ENCODE measurements at places on chromosomes 6 and 20.

- DNase-seq, result no peak
Measured at GRCh38 chr6:10518557-10519407, 2.4 kb upstream of the GCNT2 start.

DNA sequence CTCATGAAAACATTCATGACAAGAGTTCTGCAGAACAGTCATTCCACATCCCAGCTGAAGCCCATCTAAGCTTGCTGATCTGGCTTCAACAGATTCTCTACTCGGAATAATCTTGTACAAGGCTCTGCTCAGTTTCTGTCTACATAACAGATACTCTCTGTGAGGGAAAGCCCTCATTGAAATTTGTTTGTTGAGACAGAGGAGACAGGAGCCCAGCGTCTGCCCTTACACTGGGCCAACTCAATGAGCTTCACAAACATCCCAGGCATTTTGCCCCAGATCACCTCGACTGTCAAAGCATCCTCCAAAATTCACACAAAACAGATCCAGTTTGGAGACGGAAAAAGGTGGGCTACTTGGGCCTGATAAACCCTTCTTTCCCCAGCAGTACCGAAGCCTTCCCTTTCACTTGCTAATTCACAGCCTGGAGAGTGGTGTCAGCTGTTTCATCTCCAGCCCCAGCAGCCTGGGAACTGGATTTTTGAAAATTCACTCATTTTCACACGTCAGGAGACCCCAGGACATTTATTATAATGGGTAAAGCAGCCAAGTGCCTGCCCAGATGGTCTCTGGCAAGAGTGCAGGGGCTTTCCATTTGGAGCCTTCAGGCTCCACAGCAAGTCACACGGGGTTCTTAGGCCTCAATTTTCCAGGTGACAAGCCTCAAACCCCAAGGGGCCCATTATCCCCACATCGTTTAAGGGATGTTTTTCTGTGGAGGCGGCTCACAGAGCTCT, 7.3 kb downstream of the CCDC167 start:
- DNase-seq, result no peak

GRCh38 chr6:168152306-168152963, 73.4 kb upstream of the FRMD1 start:
- no peak for DNase-seq

- DNase-seq, result no peak
Measured at GRCh38 chr6:52260634-52261033, 16.3 kb upstream of the IL17F start.

DNA sequence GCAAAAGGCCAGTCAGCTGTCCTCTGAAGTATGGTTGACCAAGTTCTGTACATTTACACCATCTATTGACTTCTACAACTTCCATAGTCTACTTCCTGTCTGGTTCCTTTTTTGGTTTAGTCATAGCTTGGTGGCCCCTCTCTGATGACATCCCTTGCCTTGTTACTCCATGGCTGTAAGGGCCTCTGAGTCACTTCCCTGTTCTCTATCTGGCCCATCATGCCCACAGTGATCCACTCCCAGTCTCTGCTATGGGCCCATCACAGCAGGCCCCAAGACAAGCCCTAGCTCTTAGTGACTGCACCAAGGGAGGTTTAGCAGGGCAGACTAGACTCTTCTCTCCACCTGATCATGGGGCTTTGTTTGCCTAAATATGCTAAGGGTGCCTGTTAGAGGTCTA, 441.6 kb downstream of the HACE1 start:
- DNase-seq, result no peak

DNA sequence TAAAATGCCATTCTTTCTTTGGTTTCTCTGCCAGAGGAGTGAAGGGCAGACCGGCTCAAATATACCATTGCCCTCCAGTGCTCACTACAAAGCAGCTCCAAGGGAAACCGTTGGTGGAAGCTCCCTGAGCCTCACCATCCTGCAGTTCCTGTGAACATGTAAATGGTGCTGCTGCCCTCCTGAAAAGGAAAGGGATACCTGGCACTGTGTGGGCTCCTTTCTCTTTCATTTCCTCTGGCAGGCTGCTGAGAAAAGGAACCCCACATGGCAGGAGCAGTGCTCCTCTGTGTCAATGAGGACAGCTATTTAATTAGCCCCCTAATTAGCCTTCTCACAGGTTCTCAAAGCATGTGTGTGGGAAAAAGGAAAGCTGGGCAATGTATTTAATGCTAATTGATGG, 142.5 kb downstream of the KLHL32 start:
- DNase-seq, result no peak

GRCh38 chr6:6826095-6826901, 237.8 kb downstream of the LY86 start:
- DNase-seq, result no peak

DNA sequence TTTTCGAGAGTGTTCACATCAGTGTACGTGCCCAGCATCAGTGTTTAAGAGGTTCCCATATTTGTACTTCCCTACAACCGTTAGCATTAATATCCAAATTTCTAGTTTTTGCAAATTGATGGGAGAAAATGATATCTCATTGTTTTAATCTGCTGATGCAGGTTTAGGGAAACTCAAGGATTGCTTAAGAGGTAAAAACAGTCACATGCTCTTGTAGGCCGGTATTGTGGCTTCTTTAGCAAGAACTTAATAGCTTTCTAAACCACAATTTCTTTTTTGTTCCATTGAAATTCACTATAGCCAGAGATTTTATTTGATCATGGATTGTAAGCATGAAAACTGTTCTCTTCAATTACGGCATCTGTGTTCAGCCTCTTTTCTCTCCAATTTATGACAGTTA, 29.5 kb downstream of the BEND6 start:
- no peak for DNase-seq

DNA sequence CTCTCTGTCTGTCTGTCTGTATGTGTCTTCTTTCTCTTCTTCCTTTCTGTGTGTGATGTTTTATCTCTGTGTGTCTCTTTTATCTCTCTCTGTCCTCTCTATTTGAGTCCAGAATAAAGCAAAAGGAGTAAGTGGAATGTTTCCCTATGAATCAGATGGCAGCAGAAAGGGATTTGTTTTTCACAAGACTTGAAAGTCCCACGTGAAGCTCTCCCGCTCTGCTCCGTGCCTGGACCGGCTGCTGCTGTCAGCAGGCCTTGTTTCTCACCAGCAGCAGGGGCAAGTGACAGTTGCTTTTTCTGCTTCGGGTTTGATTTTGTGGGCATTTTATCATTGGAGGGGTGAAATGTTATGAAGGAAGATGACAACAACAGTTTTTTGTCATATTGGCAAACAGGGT, 212.7 kb downstream of the PACRG start:
- no peak for DNase-seq

- DNase-seq, result no peak
Measured at GRCh38 chr6:157253017-157253416, 70.3 kb downstream of the TMEM242 start.

DNA sequence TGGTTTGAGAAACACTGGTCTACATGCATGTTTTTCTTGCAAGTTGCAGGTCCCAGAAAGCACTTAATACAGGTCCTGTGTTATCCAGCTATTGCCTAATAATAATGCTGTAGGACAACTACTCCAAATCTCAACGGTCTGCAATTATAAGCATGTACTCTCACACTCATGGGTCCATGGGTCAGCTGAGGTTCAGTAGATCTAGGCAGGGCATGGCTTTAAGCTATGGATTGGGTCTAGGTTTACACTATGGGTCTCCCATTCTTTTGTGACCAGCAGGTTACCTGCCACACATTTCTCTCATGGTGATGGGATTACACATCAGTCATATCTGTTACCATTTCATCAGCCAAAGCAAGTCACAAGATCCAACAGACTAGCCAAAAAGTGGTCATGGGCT, 13.9 kb downstream of the ISM1 start:
- no peak for DNase-seq

DNA sequence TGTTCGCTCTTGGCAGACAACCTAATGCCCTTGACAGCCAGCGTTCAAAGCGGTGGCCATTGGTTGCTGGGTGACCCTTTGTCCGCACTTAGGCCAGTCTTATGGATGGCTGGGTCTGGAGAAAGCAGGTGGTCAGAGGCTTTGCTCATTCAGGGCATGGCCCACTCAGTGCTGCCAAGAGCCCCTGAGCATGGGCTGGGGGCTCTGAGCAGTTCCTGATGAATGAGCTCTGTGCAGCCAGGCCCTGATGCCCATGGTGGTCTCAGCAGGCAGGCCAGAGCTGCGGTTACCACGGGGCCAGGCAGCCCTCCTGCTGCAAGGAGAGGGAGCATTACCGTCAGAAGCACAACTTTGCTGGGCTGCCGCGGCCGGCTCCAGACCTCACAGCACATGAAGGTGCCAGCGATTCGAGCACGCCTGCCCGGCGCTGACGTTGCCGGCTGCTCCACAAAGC, 36.3 kb downstream of the CDH4 start:
- no peak for DNase-seq

GRCh38 chr6:162260027-162260426, 467.5 kb downstream of the PRKN start:
- no peak for DNase-seq

DNA sequence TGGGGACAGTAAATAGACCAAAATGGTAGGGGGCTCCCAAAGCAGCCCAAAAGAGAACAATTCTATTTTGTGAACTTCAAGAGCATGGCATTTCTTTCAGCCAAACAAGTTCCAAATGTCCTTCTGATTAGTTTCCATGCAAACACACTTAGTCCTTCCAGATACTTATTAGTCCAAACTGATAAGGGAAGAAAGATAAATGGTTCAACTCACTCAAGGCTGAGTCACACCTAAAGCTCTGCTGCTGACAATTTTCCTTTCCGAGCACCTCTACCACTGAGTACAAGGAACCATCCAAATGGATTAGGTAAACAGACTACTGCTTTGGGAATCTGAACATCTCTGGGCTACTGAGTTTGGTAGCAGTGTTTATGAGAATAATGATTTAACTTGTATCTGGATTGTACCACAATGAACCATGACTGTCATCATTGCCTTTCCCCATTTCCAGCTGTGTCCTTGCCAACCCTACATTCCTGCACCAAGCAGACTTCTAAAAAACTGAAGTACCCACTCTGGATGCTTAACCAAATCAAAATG, 71.2 kb downstream of the TNFRSF21 start:
- DNase-seq, result no peak

Data from stimulated activated CD8-positive, alpha-beta memory T cell treated with anti-CD3 and anti-CD28 coated beads, Interleukin-4, amount 100 ng/mL, for 1 hour (primary cell).